ENCODE measurements at places on chromosomes 12 and 14.
A peak's percentile ranks its signal among the peaks of the same experiment; 100 is the strongest.

- DNase-seq: no peak
Measured at GRCh38 chr14:76472199-76472723, 96.3 kb downstream of the ESRRB start.

DNA sequence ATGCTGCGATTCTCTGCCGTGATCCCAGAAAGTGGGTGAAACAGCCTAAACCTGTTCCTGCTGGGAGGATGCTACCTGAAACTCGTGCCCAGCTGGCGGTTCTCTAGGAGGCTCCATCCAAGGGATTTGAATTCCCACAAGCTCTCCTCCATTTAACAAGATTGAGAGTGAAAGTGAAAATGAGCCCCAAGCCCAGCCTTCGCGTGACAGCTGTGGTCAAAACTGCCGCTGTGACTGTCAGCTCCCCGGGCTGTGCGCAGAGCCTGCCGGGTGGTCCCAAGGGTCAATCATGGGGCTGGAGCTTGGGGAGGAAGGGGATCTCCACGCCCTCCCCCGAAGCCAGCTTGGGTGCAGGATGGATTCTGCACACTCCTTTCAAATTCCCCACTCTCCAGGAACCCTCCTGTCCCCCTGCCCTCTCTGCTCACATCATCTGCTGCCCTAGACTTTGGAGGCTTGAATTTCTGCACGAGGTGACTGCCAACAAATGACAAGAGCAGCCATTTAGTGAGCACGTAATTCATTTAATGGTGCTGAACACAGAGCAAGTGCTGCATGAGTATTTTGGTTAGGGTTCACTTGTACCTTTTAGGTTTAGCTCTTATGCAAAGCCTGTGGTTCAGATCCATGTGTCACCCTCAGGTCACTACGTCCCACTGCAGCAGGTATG, 5.3 kb downstream of the ASB2 start:
- peak; percentile 85 for DNase-seq

- DNase-seq: no peak
Measured at GRCh38 chr14:65334765-65335410, 77.6 kb upstream of the FUT8 start.

GRCh38 chr12:132686825-132687210, 324 bp downstream of the POLE start:
- no peak for DNase-seq

GRCh38 chr12:6952863-6953441, 1.8 kb downstream of the PTPN6 start:
- DNase-seq: no peak

DNA sequence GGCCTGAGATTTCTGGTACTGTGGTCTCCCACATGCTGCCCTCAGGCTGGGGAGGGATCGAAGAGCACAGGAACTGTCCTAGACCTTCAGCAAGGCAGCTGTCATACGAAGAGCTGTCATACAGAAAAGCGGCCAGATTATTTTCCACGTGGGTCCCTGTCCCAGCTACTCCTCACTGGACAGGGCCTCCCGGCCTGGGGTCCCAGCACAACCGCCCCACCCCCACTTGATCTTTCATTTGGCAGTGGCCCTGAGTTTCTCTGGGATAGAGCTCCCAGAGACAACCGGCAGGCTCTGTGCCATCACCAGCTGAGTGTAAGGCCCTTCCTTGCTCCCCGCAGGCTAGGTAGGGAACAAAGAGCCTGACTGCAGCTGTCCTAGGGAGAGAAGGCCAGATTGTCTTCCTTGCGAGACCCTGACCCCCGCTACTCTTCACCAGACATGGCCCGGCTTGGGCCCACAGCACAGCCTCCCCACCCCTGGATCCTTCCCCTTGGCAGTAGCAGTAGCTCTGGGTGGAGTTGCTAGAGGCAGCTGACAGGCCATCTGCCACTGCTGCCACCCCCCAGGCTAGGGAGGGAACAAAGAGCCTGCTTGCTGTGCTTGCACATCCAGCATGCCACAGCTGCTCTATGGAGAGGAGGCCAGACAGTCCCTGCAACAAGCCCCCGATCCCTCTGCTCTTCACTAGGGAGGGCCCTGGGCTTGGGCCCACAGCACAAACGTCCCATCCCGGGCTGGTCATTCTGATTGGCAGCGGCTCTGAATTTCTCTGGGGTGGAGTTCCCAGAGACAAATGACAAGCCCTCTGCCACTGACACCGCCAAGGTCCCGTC, 3.1 kb upstream of the OR4N2 start:
- no peak for DNase-seq

DNA sequence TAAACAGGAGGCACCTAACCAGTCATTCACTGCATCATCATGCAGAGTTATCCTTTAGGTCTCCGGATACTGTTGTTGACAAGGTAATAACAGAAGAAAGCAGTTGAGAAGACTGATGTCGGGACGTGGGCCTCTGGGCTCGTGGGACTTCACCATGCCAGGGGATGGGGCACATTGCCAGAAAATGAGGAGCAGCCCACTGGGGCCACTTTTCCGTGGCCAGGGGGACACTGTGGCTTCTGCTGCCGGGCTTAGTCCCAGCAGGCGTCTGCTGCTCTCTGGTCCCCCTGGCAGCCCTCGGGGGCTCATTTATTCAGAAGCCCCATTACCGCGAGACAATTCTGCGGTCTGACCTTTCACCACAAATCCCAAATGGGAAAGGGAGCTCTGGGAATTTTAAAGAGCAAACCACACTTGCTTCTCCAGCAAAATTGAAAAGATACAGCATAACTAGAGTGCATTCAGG, 201.2 kb downstream of the DAD1 start:
- no peak for DNase-seq

DNA sequence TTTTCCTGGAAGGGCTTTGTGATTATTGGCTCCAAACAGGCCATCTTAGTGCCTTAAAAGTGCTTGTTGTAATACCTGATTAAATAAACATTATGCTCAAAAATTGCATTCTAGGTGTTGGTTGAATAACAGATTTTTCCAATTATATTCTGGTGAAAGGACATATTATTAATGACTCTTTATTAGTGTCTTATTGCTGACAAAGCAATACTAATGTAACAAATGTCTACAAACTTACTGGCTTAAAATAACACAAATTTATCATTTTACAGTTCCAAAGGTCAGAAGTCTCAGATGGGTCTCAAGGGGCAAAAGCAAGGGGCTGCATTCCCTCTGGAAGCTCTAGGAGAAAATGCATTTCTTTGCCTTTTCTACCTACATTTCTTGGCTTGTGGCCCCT, 86.9 kb upstream of the CPM start:
- no peak for DNase-seq

DNA sequence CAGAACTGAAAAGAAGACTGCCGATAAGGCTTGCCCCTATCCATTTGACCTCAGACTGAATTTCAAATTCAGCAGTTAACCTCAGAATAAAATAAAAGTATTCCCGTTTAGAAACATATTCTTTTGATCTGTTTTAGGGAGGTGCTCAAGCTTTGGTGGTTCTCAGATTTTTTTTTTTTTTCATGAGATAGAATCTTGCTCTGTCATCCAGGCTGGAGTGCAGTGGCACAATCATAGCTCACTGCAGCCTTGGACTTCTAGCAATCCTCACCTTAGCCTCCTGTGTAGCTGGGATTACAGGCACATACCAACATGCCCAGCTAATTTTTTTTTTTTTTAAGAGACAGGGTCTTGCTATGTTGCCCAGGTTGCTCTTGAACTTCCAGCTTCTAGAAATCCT, 15.5 kb downstream of the AEBP2 start:
- DNase-seq: no peak

- DNase-seq: no peak
Measured at GRCh38 chr12:92627511-92627910, 75.3 kb upstream of the PLEKHG7 start.

- no peak for DNase-seq
Measured at GRCh38 chr14:32934073-32934880, 4.4 kb upstream of the NPAS3 start.

DNA sequence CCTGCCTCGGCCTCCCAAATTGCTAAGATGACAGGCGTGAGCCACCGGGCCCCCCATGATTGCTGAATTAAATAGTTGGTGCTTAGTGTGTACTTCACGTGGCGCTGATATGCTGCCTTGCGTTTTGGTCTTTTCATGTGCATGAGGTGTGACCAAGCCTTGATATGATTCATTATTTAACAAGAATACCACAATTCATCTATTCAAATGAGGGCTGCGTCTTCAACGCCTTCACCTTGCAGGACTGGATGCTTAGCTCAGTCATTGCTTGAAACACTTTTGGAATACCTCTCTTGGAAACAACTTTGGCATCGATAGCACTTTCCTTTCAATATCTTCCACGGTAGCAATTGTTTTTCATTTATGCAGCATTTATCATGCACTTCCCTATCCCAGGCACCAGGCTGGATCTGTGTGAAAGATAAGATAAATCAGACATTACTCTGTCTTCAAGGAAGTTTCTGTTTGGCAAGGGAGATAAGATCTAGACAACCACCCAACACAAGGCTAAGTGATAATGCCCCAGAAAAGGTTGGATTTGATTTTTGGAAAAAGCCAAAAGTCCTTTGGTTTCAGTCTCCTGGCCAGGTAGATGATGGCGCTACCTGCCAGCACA, 1.3 kb upstream of the TEAD4 start:
- DNase-seq: no peak

- DNase-seq: peak; percentile 62
Measured at GRCh38 chr12:66269757-66270383, 32.4 kb upstream of the HELB start.

GRCh38 chr14:56149995-56150394, 31.8 kb downstream of the PELI2 start:
- no peak for DNase-seq

GRCh38 chr14:89941830-89942377, 12.6 kb downstream of the EFCAB11 start:
- DNase-seq: no peak
